ENCODE measurements at places on chromosomes 6 and 20.

GRCh38 chr20:60108397-60108796, 150.2 kb downstream of the CDH26 start:
- no peak for DNase-seq

DNA sequence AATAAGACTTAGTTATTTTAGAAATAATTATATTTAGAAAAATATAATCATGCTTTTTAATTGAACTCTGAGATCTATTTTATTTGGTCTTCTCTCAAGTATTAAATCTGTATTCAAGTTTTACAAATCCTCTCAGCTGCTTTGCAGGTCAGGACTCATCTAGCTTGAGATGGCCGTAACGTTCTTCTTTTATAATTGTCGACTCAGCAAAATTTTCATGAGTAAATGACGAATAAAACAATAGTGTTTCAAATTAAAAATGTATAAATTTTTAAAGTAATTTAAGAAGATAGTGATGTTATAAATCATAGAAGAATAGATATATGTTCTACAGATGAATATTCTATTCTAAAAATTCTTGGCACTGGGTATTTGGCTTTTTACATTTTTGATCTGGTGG, 957.1 kb upstream of the EYS start:
- no peak for DNase-seq

- no peak for DNase-seq
These were observed 16.8 kb downstream of the IL17F start for GRCh38 chr6:52227495-52227894.

GRCh38 chr6:44116641-44117382, 10.4 kb downstream of the MRPL14 start:
- no peak for DNase-seq

- DNase-seq, result no peak
These were observed 5.6 kb downstream of the TAGAP start for GRCh38 chr6:159038914-159039884.

GRCh38 chr6:109977791-109978173, 329 bp upstream of the GPR6 start:
- DNase-seq, result no peak

DNA sequence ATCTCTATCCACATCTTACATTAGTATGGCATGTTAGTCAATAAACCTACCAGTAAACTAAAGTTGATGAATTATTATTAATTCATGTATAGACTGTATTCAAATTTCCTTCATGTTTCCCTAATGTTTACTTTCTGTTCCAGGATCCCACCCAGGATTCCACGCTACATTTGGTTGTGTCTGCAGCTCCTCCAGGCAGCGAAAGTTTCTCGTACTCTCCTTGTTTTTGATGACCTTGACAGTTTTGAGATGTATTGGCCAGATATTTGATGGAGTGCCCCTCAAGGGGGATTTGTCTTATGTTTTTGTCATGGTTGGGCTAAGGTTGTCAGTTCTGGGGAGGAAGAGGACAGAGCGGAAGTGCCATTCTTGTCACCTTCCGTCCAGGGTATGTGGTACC, 445.2 kb upstream of the CDH4 start:
- no peak for DNase-seq

DNA sequence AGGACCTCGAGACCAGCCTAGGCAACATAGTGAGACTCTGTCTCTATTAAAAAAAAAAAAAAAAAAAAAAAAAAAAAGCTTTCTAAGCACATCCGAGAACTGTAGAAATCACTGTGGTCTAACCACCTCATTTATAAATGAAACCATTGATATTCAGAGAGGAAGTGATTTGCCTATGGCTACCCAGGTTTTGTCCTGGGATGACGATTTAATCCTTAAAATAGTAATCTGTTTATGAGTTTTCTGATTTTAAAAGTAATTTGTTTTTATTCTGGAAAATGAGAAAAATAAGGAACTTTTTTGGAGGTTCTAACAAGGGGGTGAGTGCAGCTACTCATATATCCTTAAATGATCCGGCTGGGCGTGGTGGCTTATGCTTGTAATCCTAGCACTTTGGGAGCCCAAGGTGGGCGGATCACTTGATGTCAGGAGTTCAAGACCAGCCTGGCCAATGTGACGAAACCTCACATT, 6.5 kb upstream of the BTN3A2 start:
- no peak for DNase-seq

GRCh38 chr6:42190554-42191183, 4.1 kb downstream of the GUCA1B start:
- no peak for DNase-seq

DNA sequence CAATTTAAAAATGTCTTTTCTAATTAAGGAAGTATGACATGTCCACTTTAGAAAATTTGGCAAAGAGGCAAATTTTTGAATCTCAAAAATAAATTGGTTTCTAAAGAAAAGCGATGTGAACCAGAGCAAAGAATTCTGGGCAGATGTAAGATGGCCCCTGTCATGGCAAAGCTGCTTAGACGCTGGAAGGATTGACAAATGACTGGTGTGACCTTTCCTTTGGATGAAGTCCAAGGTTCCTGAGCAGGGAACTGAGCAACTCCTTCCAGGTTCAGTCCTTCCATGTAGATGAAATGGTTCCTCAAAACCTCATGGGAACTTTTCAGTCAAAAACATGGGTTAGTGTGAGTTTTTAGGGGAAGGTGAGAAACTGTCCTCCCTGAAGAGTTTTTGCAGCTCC, 25.1 kb downstream of the BRPF3 start:
- no peak for DNase-seq

Data from activated CD4-positive, CD25-positive, alpha-beta regulatory T cell (primary cell).